Neural crest cell (in vitro differentiated cells): ENCODE measurements at places on chromosomes 1 and 21.
A peak's percentile ranks its signal among the peaks of the same experiment; 100 is the strongest.

DNA sequence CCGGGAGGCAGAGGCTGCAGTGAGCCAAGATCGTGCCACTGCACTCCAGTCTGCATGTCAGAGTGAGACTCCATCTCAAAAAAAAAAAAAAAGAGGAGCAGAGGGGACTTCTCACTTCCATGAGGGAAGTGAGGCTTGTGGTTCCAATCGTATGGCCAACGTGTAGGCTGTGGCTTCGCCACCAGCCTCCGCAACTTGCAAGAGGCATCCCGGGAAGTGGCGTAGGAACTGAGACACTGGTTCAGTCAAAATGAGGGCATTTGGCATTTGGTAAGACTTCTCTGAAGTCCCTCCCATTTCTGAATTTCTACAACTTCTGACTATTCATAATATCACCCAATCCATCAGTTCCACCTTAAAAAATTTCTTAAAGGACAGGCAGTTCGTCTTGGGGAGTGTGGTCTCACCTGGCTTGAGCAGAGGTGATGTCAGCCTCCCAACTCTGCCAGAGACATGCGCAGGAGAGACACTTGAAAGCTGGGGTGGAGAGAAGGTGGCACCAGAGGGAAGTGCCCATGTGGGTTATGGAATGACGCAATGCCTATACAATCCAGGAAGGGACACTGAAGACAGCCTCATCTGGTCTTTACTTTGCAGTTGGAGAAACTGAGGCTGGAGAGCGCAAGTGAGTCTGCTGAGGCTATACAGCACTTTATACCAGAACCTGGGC lies 17.2 kb downstream of the KAZN start:
- H3K4me1 ChIP-seq: peaks cover 24% of the 10 kb centered on the region
- H3K4me3 ChIP-seq: no peak overlapping the region
- H3K27ac ChIP-seq: no peak overlapping the region
- DNase-seq: no peak
- no peaks in the 10 kb centered on the region for H3K27me3 ChIP-seq

- no peak for DNase-seq
- H3K27ac ChIP-seq: no peak overlapping the region
- H3K36me3 ChIP-seq: peaks cover 30% of the 10 kb centered on the region
Observed at GRCh38 chr1:27414091-27414490, 21.7 kb downstream of the GPR3 start.

GRCh38 chr1:232587141-232588008 lies 42.6 kb downstream of the SIPA1L2 start:
- no peaks in the 10 kb centered on the region for H3K27me3 ChIP-seq
- no peak overlapping the region for H3K4me3 ChIP-seq
- no peak for DNase-seq
- H3K36me3 ChIP-seq: peaks cover 8% of the 10 kb centered on the region

GRCh38 chr1:109980324-109981003 lies 4.1 kb upstream of the AHCYL1 start:
- no peak overlapping the region for H3K27ac ChIP-seq
- H3K4me1 ChIP-seq: peaks cover 25% of the 10 kb centered on the region
- no peak for DNase-seq
- no peak overlapping the region for H3K4me3 ChIP-seq
- H3K36me3 ChIP-seq: no peaks in the 10 kb centered on the region

DNA sequence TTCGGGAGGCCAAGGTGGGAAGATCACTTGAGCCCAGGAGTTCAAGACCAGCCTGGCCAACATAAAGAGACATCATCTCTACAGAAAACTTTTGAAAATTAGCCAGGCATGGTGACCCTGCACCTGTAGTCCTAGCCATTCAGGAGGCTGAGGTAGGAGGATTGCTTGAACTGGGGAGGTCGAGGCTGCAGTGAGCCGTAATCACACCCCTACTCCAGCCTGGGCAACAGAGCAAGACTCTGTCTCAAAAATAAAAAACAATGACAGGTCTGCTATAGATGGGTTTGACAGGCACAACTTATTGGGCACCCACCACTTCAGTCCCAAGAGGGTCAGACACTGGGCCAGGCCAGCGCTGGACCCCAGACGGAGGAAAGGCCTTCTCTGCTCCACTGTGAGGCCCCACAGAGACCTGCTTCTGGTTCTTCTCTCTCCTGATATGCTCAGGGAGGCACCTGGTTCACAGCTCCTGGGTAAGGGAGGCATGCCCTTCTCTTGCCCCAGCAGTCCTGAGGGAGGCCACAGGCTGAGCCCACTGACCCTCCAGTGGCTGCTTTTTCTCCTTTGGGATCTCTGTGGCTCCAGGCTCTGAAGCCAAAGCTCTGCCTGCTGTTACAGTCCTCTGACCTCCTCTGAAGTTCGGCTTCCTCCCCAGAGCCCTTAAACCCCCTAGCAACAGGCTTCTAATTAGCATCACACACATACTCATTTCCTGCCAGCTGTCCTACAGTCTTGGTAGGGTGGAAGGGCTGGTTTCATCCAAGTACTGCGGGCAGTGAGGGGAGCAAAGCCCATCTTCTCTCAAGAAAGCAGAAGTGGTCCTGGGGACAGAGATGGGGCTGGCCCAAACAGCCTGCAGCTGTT lies 14.4 kb downstream of the S100A16 start:
- DNase-seq: no peak
- peaks cover 25% of the 10 kb centered on the region for H3K4me1 ChIP-seq
- H3K27ac ChIP-seq: peak overlapping the region; percentile 94
- H3K4me3 ChIP-seq: peak overlapping the region; percentile 14
- H3K36me3 ChIP-seq: no peaks in the 10 kb centered on the region
- no peaks in the 10 kb centered on the region for H3K27me3 ChIP-seq

GRCh38 chr1:65090406-65090805 lies 57.6 kb upstream of the AK4 start:
- no peak for DNase-seq
- no peak overlapping the region for H3K4me3 ChIP-seq
- no peak overlapping the region for H3K27ac ChIP-seq
- H3K27me3 ChIP-seq: no peaks in the 10 kb centered on the region
- H3K36me3 ChIP-seq: peaks cover 7% of the 10 kb centered on the region
- H3K4me1 ChIP-seq: peaks cover 6% of the 10 kb centered on the region

DNA sequence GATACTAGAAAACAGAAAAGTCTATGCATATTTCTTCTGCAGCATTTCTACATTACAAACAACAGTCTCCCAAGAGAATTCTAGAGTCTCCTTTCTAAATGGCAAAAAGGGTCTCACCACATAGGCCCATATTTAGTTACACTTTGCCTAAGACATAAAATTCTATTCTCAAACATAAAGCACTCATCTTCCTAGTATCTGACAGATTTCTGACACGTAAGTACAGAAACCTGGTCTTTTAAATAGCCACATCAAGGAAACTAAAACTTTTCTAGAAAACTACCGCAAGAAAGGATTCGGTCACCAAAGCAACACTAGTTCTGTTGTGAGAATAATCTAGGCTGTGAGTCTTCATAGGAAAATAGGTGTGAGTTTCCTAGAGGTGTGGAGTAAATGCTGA lies 33.6 kb upstream of the CTSK start:
- no peak overlapping the region for H3K4me3 ChIP-seq
- no peaks in the 10 kb centered on the region for H3K4me1 ChIP-seq
- no peaks in the 10 kb centered on the region for H3K36me3 ChIP-seq
- no peaks in the 10 kb centered on the region for H3K27me3 ChIP-seq
- no peak overlapping the region for H3K27ac ChIP-seq
- no peak for DNase-seq

GRCh38 chr1:227901906-227902640 lies 45.7 kb downstream of the WNT9A start:
- no peak for DNase-seq
- H3K36me3 ChIP-seq: no peaks in the 10 kb centered on the region
- H3K4me1 ChIP-seq: peaks cover 8% of the 10 kb centered on the region
- peak overlapping the region; percentile 93 for H3K27ac ChIP-seq

- H3K27me3 ChIP-seq: peaks cover 15% of the 10 kb centered on the region
- no peak overlapping the region for H3K4me3 ChIP-seq
- no peak overlapping the region for H3K27ac ChIP-seq
- no peak for DNase-seq
- no peaks in the 10 kb centered on the region for H3K4me1 ChIP-seq
- no peaks in the 10 kb centered on the region for H3K36me3 ChIP-seq
Observed at GRCh38 chr1:226485192-226485591, 63.4 kb upstream of the STUM start.

GRCh38 chr1:219926363-219926998 lies 1.9 kb downstream of the SLC30A10 start:
- H3K4me3 ChIP-seq: peak overlapping the region; percentile 15
- peaks cover 49% of the 10 kb centered on the region for H3K27me3 ChIP-seq
- no peak overlapping the region for H3K27ac ChIP-seq
- DNase-seq: no peak

- H3K36me3 ChIP-seq: peaks cover 14% of the 10 kb centered on the region
- H3K27me3 ChIP-seq: no peaks in the 10 kb centered on the region
- H3K4me3 ChIP-seq: no peak overlapping the region
- no peak for DNase-seq
- H3K27ac ChIP-seq: no peak overlapping the region
Observed at GRCh38 chr1:22494943-22495579, 43.4 kb downstream of the ZBTB40 start.

- no peak overlapping the region for H3K27ac ChIP-seq
- no peak overlapping the region for H3K4me3 ChIP-seq
- H3K4me1 ChIP-seq: no peaks in the 10 kb centered on the region
- H3K36me3 ChIP-seq: no peaks in the 10 kb centered on the region
Observed at GRCh38 chr1:213936571-213936970, 51.2 kb upstream of the PROX1 start.

DNA sequence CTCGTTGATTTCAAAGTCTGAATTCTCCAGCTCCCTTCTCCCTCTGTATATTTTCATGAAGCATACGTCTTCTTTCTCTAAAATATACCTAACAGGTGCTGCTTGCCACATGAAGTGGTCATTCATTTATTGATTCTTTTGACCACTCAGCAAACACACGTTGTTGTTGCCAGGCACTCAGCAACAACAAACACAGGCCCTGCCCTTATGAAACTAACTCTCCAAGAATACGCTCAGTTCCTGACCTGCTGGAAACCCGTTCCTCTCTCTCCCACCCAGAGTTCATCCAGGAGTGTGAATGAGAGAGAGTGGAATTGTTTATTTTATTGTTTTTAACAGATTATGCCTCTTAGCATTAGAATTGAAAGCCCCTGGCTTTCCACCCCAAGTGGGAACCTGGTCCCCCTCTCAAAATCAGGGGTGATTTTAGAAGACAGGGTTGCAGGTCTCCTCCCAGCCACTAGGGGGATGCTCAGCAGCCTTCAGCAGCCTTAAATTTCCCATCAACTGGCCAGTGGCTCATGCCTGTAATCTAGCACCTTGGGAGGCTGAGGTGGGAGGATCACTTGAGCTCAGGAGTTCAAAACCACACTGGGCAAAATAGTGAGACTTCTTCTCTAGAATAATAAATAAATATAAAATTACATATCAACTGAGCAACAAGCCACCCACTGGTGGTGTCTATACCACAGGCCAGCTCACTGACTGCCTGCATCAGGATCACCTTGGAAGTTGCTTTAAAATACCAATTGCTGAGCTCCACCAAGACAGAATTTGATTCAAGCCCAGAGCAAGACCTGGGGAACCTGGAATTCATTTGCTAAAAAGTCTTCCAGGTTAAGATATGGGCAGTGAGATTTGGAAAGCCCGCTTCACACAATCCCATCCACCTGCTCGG lies 181.0 kb upstream of the KLHDC7A start:
- peaks cover 54% of the 10 kb centered on the region for H3K27me3 ChIP-seq
- no peak overlapping the region for H3K4me3 ChIP-seq

- H3K4me1 ChIP-seq: no peaks in the 10 kb centered on the region
- DNase-seq: no peak
- peaks cover 18% of the 10 kb centered on the region for H3K27me3 ChIP-seq
- H3K27ac ChIP-seq: no peak overlapping the region
Observed at GRCh38 chr1:5810131-5810530, 182.1 kb downstream of the NPHP4 start.

- H3K4me3 ChIP-seq: no peak overlapping the region
- no peak for DNase-seq
- no peaks in the 10 kb centered on the region for H3K4me1 ChIP-seq
- H3K36me3 ChIP-seq: peaks cover 8% of the 10 kb centered on the region
- H3K27ac ChIP-seq: no peak overlapping the region
- peaks cover 2% of the 10 kb centered on the region for H3K27me3 ChIP-seq
Observed at GRCh38 chr21:44576025-44576420, 2.5 kb downstream of the KRTAP10-4 start.

GRCh38 chr1:169964206-169964605 lies 70.5 kb upstream of the SCYL3 start:
- H3K27ac ChIP-seq: no peak overlapping the region
- peaks cover 4% of the 10 kb centered on the region for H3K4me1 ChIP-seq
- no peak for DNase-seq
- no peaks in the 10 kb centered on the region for H3K36me3 ChIP-seq
- no peaks in the 10 kb centered on the region for H3K27me3 ChIP-seq

GRCh38 chr1:48570568-48570967 lies 98.6 kb upstream of the SPATA6 start:
- no peak overlapping the region for H3K27ac ChIP-seq
- no peaks in the 10 kb centered on the region for H3K4me1 ChIP-seq
- no peak overlapping the region for H3K4me3 ChIP-seq
- H3K27me3 ChIP-seq: peaks cover 10% of the 10 kb centered on the region
- no peak for DNase-seq
- no peaks in the 10 kb centered on the region for H3K36me3 ChIP-seq

DNA sequence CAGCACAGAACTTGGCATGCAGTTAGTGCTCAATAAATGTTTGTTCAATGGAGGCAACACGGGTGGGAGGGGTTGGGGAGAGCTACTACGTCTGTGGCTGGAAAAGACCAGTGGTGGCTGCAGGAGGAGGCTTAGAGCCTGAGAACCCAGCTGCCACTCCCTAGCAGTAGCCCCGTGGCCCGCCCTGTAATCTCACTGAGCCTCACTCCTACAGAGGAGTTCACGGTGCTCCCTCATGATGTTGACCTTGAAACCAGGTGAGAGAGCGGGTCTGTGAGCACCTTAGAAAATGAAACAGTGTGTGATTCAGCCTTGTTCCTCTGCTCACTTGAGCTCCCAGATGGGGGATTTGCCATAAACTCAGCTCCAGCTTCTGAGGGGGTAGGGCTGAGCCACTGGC lies 299.6 kb downstream of the NPHP4 start:
- no peak for DNase-seq
- no peak overlapping the region for H3K4me3 ChIP-seq
- H3K27ac ChIP-seq: no peak overlapping the region
- H3K4me1 ChIP-seq: peaks cover 11% of the 10 kb centered on the region

- DNase-seq: no peak
- H3K27me3 ChIP-seq: no peaks in the 10 kb centered on the region
- no peak overlapping the region for H3K27ac ChIP-seq
- H3K36me3 ChIP-seq: no peaks in the 10 kb centered on the region
Observed at GRCh38 chr1:22530715-22531114, 32.6 kb upstream of the EPHA8 start.

GRCh38 chr1:9281908-9282695 lies 10.6 kb upstream of the SPSB1 start:
- H3K36me3 ChIP-seq: peaks cover 5% of the 10 kb centered on the region
- peaks cover 12% of the 10 kb centered on the region for H3K27me3 ChIP-seq
- peaks cover 12% of the 10 kb centered on the region for H3K4me1 ChIP-seq
- no peak overlapping the region for H3K4me3 ChIP-seq
- H3K27ac ChIP-seq: no peak overlapping the region
- no peak for DNase-seq

- H3K27ac ChIP-seq: no peak overlapping the region
- no peaks in the 10 kb centered on the region for H3K4me1 ChIP-seq
- H3K4me3 ChIP-seq: no peak overlapping the region
- H3K27me3 ChIP-seq: peaks cover 37% of the 10 kb centered on the region
- H3K36me3 ChIP-seq: no peaks in the 10 kb centered on the region
- DNase-seq: no peak
Observed at GRCh38 chr1:20466273-20466672, 19.7 kb downstream of the CAMK2N1 start.
